ENCODE measurements at places on chromosomes 7 and 10. TPM values are rescaled to one million over a fixed set of nuclear protein-coding genes. Genes with fewer than 3 reads are reported as not detected.
A peak's percentile ranks its signal among the peaks of the same experiment; 100 is the strongest.

- H3K4me1 ChIP-seq, result peaks cover 9% of the 10 kb centered on the region
- no peak overlapping the region for H3K4me3 ChIP-seq
- H3K36me3 ChIP-seq, result no peaks in the 10 kb centered on the region
- no peak overlapping the region for H3K27ac ChIP-seq
- DNase-seq, result no peak
These were observed 559.6 kb downstream of the GATA3 start for GRCh38 chr10:8614054-8614565.

LAMB1 gene
- total RNA-seq, result 1.5 TPM

TAS2R3 gene
- total RNA-seq, result 5.0 TPM

DNA sequence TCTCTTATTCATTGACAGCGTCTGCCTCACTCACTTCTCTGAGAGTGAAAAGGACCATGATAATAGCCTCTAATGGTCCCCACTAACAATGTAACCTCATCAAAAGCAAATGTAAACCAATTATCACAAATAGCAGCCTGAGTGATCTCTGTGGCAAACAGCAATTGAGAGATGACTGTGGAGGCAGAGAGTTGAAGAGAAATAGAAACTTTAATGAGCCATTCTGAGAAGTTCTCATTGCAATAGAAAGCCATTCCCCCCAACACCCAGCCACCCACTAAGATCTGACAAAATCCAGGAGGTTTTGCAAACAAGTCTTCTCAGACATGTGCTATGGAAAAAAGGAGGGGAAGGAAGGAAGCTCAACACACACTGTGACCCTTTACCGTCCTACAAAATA, 44.2 kb upstream of the RNF148 start:
- no peaks in the 10 kb centered on the region for H3K36me3 ChIP-seq
- H3K27me3 ChIP-seq, result no peaks in the 10 kb centered on the region
- no peaks in the 10 kb centered on the region for H3K4me1 ChIP-seq
- H3K4me3 ChIP-seq, result no peak overlapping the region
- H3K27ac ChIP-seq, result no peak overlapping the region

DNA sequence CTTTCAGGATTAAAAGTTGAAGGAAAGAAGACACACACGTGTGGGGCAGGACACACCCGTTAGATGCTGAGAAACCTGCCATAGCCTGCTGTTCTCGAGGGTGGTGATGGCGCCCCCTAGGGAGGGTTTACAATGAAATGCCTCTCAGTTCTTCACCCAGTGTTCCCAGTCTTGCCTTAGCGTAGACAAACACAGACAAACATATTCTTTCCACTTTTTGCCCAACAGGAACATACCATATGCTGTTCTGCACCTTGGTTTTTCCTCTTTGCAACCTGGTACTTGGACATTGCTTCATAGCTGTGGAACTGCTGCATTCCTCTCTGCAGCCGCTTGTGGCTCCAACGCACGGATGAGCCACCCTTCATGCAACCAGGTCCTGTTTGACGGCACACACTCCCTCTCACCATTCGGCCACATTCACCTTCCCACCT, 23.3 kb upstream of the HSPA12A start:
- DNase-seq, result peak; percentile 35
- no peak overlapping the region for H3K4me3 ChIP-seq
- peaks cover under 1% of the 10 kb centered on the region for H3K36me3 ChIP-seq
- H3K4me1 ChIP-seq, result peaks cover 9% of the 10 kb centered on the region

DNA sequence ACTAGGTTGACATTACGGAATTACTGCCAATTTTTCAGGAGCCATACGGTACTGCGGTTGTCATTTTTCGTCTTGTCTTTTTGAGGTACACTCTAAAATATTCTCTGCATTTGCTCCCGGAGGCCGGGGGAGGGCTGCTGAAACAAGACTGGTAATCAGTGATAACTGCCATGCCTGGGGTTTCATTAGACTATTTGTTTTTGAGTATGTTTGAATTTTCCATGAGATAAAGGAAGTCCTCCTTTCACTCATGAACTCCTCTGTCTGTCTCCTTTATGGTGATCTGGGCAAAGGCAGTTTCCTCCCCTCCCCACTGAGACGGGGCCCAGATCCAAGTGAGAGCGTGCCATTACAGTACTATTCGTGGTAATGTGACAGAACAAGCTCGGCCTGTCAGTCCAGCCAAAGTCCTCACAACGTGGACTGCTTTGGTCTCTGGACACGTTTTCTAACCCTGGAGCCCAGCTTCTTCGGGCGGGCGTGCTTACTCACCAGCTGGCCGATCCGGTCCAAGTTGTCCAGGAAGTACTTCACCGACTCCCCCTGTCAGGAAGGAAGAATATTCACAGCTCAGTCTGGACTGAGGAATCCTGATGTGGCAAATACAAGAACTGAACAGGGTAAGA, 45.1 kb downstream of the AMZ1 start:
- H3K4me1 ChIP-seq, result peaks cover 20% of the 10 kb centered on the region
- no peak for DNase-seq
- H3K4me3 ChIP-seq, result no peak overlapping the region
- peaks cover 29% of the 10 kb centered on the region for H3K36me3 ChIP-seq
- no peak overlapping the region for H3K27ac ChIP-seq

- DNase-seq, result no peak
- peaks cover 9% of the 10 kb centered on the region for H3K27me3 ChIP-seq
- no peaks in the 10 kb centered on the region for H3K36me3 ChIP-seq
- H3K27ac ChIP-seq, result no peak overlapping the region
- H3K4me1 ChIP-seq, result peaks cover 2% of the 10 kb centered on the region
- no peak overlapping the region for H3K4me3 ChIP-seq
These were observed 193.2 kb downstream of the CREB5 start for GRCh38 chr7:28605427-28606085.

DNA sequence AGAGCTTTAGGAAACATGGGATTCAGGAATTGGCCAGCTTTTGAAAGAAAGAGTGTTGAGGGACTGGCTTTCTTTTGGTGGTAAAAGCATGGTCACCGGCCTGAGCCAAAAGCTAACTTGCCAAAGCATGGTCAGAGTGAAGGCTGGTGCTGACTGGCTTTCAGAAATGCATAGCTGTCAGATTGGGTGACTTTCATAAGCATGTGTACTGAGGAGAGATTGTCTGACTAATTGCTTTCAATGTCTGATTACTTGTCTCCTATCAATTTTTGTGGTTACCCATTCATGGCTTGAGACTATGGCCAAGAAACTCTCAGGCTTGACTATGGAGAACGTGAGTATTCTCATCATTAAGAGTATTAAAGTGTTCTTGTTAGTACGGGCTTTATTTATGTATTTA, 28.2 kb downstream of the ZNF25 start:
- no peaks in the 10 kb centered on the region for H3K27me3 ChIP-seq
- no peaks in the 10 kb centered on the region for H3K4me1 ChIP-seq
- H3K27ac ChIP-seq, result no peak overlapping the region
- no peak overlapping the region for H3K4me3 ChIP-seq

GRCh38 chr7:80453699-80454340, 58.0 kb downstream of the GNAT3 start:
- H3K4me1 ChIP-seq, result no peaks in the 10 kb centered on the region
- no peak overlapping the region for H3K27ac ChIP-seq
- H3K36me3 ChIP-seq, result no peaks in the 10 kb centered on the region
- H3K27me3 ChIP-seq, result no peaks in the 10 kb centered on the region
